ENCODE measurements at places on chromosomes 5 and 9.

- DNase-seq, result no peak
These were observed 87.6 kb downstream of the NR3C1 start for GRCh38 chr5:143315929-143316328.

DNA sequence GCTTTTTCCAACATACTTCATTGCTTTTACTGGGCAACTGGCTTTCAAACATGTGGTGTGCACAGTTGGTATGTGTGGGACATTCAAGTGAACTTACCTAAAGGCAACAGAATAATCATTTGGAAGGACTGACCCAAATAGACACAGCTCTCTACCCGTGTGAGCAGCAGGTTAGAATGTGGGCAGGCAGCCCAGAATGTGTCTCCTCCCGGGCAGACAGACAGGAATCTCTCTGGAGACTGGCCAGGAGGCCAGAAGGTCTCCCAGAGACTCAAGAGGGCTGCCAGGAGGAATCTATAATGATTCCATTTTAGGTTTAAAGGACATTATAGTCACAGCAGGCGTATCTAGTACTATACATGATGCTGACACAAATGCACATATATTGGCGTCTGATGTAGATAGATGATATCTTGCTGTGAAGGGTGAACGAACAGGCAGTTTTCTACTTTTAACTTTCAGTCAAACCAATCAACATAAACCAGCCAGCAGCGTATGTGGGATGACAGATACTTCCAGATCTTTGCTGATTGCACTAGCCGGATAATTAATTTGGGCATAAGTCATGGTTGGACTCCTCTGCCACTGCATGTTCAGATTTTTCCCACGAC lies 297.4 kb upstream of the ZNF608 start:
- DNase-seq, result no peak

DNA sequence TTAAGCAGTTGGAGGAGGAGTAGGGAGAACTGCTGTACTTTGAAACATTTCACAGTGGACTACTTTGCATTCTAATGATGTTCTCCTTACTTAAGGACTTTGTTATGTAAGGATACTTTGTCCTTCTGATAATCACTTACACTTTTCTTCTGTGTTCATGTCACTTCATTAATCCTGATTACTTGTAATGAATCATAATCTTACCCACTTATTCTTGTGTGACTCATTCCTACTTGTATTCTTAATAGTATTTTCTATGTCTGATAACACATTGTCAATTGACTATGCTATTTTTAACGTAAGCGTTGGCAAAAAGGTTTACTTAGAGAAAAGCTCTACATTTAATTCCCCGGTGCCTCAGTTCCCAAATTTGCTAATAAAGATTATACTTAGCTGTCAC lies 63.8 kb downstream of the GHR start:
- DNase-seq, result no peak

GRCh38 chr9:106966481-106966880 lies 103.5 kb downstream of the ZNF462 start:
- no peak for DNase-seq

GRCh38 chr5:154320224-154321089 lies 125.3 kb upstream of the SAP30L start:
- DNase-seq, result no peak

GRCh38 chr5:149464796-149465489 lies 85.9 kb upstream of the IL17B start:
- no peak for DNase-seq

Measured in stimulated activated CD8-positive, alpha-beta memory T cell treated with anti-CD3 and anti-CD28 coated beads, Interleukin-15, amount 100 ng/mL, for 1 hour (primary cell).